ENCODE measurements at places on chromosomes 16 and 17. TPM values are rescaled to one million over a fixed set of nuclear protein-coding genes. Genes with fewer than 3 reads are reported as not detected.

GRCh38 chr16:82675300-82675699, 48.5 kb downstream of the CDH13 start:
- no peaks in the 10 kb centered on the region for H3K27me3 ChIP-seq
- no peak overlapping the region for H3K27ac ChIP-seq
- H3K4me3 ChIP-seq, result no peak overlapping the region
- no peak for DNase-seq
- H3K36me3 ChIP-seq, result no peaks in the 10 kb centered on the region
- H3K4me1 ChIP-seq, result no peaks in the 10 kb centered on the region

DNA sequence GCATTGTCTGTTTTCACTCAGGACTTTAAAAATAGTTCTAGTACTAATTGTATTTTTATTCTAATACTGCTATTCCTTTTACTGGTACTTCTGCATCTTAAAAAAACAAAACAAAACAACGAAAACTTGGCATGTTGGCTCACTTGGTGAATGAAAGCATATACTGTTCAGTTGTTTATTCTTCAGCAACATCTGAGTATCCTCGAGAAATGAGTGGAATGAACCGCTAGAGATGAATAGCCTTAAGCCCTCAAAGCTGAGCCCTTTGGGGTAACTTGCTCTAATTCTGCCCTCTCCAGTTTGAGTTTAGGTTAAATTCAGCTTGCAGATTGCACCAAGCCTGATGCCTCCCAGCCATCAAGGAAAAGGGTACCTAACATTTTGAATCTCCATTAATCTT, 126.5 kb downstream of the WWOX start:
- DNase-seq, result no peak
- H3K4me3 ChIP-seq, result no peak overlapping the region
- peaks cover 5% of the 10 kb centered on the region for H3K4me1 ChIP-seq
- no peaks in the 10 kb centered on the region for H3K36me3 ChIP-seq

DNA sequence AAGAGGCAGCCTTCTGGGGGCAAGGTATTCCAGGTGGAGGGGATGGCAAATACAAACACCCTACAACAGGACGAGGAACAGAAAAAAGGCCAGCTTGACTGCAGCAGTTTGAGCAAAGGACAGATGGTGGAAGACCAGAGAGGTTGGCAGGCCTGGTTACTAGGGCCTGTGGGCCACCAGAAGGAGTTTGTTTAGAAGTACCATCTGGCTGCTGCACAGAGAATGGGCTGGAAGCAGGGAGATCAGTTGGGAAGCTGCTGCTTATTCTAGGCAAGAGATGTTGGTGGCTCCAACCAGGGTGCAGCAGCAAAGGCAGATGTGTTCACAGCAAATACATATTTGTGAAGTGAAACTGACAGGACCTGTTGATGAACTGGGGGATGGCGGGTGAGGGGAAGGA, 2.9 kb upstream of the YPEL2 start:
- no peaks in the 10 kb centered on the region for H3K27me3 ChIP-seq
- H3K4me1 ChIP-seq, result peaks cover 35% of the 10 kb centered on the region
- peak overlapping the region; percentile 94 for H3K27ac ChIP-seq

Gene ACE
- 5.3 TPM for total RNA-seq

DNA sequence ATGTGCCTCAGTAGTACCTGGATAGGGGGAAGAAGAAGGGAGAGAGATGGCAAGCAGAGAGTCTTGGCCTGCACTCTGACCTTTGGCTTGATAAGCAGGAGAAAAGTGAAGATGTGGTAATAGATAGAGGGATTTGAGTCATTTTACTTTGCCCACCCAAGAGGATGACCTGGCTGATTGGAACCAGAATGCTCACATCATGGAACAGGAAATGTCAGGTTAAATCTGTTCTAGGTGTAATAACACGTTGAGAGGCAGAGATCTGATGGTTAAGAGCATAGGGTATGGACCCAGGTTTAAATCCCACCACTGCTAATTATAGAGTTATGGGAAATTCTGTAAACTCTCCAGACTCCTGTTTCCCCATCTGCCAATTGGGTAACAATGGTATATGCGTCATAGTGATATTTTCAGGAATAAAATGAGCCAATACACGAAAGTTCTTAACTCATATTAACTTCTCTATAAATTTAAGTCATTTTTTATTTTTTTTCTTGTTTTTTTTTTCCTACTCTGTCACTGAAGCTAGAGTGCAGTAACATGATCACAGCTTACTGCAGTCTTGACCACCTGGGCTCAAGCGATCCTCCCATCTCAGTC, 8.1 kb upstream of the CCL18 start:
- no peaks in the 10 kb centered on the region for H3K4me1 ChIP-seq
- no peaks in the 10 kb centered on the region for H3K36me3 ChIP-seq
- no peak for DNase-seq
- no peak overlapping the region for H3K27ac ChIP-seq

DNA sequence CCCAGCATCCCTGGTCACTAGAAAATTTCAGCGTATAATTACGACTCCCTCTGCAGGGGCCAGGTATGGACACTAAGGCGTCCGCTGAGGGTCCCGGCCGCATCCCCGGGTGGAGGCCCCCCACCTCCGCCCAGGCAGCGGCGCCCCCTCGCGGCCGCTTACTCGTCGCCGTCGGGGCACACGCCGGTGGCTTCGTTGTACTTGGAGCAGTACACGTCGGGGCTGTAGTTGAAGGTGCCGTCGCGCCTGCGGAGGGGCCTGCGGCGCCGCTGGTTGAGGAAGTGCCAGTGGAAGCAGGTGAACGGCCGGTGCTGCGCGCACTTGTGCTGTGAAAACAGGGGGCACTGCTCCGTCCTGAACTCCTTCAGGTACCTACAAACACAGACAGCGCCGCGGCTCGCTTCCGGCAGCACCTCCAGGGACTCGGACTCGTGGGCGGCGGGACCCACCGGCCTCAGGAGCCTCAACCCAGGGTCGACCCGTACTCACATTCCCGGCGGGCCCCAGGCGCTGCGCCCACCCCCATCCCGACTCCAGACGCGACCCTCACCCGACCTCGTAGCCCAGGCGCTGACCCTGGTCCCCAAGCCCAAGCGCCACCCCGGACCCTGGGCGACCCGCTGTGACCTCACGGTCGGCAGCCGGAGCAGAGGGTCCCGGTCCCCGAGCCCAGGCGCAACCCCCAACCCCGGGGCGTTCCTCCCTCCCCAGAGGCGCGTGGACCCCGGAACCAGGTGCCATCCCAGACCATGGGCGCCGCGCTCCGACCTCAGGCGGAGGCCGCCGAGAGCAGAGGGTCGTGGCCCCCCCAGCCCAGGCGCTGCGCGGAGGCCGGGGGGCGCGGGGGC, 596 bp downstream of the UNKL start:
- H3K4me1 ChIP-seq, result peaks cover 50% of the 10 kb centered on the region
- no peaks in the 10 kb centered on the region for H3K27me3 ChIP-seq
- peak overlapping the region; percentile 93 for H3K27ac ChIP-seq

DNA sequence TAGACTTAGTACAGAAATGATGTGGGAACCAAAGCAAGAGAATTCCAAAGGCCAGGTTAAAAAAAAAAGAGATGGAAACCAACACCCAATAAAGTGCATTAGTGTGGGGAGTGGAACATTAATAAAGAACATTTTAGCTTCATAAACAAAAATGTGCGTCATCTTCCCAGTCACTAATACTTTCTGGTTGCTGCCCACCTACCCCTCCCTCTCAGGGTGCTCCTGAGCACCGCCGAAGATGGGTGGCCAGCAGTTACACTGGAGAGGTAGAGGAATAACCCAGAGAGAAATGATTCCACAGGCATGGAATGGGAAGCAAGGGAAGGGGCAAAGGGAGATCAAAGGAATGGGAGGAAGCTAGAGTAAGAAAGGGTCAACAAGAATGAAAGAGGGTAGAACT, 6.0 kb upstream of the CHD3 start:
- H3K27ac ChIP-seq, result no peak overlapping the region
- H3K36me3 ChIP-seq, result peaks cover 41% of the 10 kb centered on the region
- DNase-seq, result no peak
- H3K4me3 ChIP-seq, result no peak overlapping the region
- H3K4me1 ChIP-seq, result peaks cover 8% of the 10 kb centered on the region

Gene KRTAP17-1
- total RNA-seq, result not detected

DNA sequence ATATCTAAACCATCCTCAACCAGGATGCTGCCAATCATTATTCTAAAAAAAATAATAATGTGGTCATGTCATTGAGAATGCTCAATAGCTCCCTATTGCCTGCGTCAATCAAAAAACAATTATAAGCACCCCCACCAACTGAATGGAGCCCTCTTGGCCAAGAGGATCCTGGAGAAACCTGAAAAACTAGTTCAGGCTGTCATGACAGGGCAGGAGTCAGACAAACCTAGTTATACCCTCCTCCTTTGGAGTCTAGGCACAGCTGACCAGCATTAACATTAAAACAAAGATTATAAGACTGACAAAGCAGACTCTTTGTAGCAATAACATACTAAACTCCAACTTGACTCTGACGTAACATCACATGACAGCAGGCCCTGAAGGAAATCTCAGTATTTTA, 119.2 kb upstream of the CCL2 start:
- no peaks in the 10 kb centered on the region for H3K36me3 ChIP-seq
- peaks cover 41% of the 10 kb centered on the region for H3K27me3 ChIP-seq

DNA sequence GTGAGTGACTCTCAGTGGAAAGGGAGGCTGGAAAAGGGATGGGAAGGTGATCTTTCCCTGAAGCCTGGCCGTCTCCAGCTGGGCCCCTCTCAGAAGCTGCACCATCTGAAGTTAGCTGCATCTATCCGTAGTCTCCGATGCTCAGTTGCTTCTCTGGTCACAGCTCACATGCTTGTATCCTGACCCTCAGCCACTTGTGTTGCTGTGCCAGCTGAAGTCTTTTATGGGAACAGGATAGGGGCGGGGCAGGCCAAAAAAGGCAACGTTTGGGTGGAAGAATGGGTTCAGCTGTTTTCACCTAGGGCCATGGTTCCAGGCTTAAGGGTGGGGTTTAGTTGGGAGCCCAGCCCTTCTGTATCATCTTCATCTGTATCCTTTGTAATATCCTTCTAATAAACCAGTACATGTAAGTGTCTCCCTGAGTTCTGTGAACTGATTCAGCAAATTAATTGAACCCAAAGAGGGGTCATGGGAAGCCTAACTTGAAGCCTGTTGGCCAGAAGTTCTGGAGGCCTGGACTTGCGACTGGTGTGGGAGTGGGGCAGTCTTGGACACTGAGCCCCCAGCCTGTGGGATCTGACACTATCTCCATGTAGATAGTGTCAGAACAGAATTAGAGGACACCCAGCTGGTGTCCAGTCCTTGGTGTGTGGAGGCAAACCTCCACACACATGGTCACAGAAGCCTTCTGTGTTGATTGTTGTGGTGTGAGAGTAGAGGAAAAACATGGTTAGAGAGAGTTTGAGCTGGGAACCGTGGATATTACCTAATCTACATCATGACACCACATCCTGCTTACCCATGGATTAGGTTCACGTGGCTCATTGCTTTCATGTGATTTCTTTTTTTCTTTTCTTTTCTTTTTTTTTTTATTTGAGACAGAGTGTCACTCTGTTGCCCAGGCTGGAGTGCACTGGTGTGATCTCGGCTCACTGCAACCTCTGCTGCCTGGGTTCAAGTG, 49.3 kb upstream of the FBXO47 start:
- H3K4me1 ChIP-seq, result no peaks in the 10 kb centered on the region
- no peak overlapping the region for H3K27ac ChIP-seq
- H3K36me3 ChIP-seq, result no peaks in the 10 kb centered on the region
- H3K27me3 ChIP-seq, result peaks cover 3% of the 10 kb centered on the region
- H3K4me3 ChIP-seq, result no peak overlapping the region

GRCh38 chr17:70074236-70074830, 692 bp upstream of the KCNJ16 start:
- no peaks in the 10 kb centered on the region for H3K4me1 ChIP-seq
- no peak overlapping the region for H3K4me3 ChIP-seq
- H3K27ac ChIP-seq, result peak overlapping the region; percentile 48
- DNase-seq, result no peak

- H3K4me1 ChIP-seq, result peaks cover 21% of the 10 kb centered on the region
- no peak overlapping the region for H3K4me3 ChIP-seq
- peaks cover 29% of the 10 kb centered on the region for H3K27me3 ChIP-seq
- peak; percentile 93 for DNase-seq
- no peaks in the 10 kb centered on the region for H3K36me3 ChIP-seq
Observed at GRCh38 chr17:45218895-45219661, 2.6 kb upstream of the FMNL1 start.

Gene DLX4
- total RNA-seq, result not detected

DNA sequence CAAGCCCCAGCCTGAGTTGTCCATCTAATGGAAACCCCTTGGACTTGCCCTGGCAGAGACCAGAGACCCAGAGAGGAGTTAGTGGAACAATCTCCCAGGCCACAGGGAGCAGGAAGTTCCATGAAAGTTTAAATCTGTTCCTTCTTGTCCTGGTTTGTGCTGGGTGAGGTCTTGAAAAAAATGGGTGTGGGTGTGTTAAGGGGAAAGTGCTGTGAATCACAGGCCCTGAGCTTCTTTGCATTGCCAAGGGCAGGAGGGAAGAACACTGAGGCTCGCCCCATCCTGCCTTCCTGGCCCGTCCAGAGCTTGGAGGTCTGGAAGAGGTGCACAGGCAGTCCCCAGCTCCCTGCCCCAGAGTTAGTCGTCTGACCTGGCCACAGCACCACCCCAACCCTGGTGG, 2.3 kb downstream of the ADORA2B start:
- DNase-seq, result no peak
- H3K4me1 ChIP-seq, result peaks cover 31% of the 10 kb centered on the region
- H3K27ac ChIP-seq, result peak overlapping the region; percentile 2
- no peaks in the 10 kb centered on the region for H3K36me3 ChIP-seq
- peaks cover 22% of the 10 kb centered on the region for H3K27me3 ChIP-seq

- H3K4me1 ChIP-seq, result peaks cover 13% of the 10 kb centered on the region
- peak overlapping the region; percentile 50 for H3K4me3 ChIP-seq
- peak; percentile 73 for DNase-seq
- H3K36me3 ChIP-seq, result no peaks in the 10 kb centered on the region
- H3K27me3 ChIP-seq, result peaks cover 22% of the 10 kb centered on the region
Observed at GRCh38 chr17:76585033-76585648, 519 bp downstream of the ST6GALNAC2 start.

Gene MYH11
- 3,048 TPM for total RNA-seq

DNA sequence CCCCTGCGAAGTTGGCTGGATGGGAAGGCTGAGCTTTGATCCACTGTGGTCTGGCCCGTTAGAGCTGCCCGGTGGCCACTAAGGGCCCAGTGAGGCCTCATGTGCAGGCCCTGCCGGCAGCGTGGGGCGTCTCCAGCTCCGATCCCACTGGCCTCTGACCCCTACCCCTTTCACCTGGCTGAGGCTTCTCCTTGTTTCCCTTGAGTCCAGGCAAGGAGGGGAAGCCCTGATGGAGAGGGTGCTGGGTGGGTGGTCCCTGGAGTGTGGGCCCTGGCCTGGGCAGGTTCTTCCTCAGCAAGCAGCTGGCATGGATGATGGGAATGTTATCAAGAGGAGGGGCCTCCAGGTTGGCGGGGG, 356.8 kb downstream of the SEC14L1 start:
- peaks cover 91% of the 10 kb centered on the region for H3K36me3 ChIP-seq
- peaks cover 9% of the 10 kb centered on the region for H3K4me1 ChIP-seq
- DNase-seq, result no peak
- H3K27me3 ChIP-seq, result no peaks in the 10 kb centered on the region
- H3K27ac ChIP-seq, result no peak overlapping the region

Data from stomach (tissue), 19 donors.